ENCODE measurements at places on chromosomes 3 and 15.

- DNase-seq: no peak
Measured at GRCh38 chr3:56990641-56991015, 69.8 kb upstream of the SPATA12 start.

GRCh38 chr3:49255718-49256511 lies 21.1 kb downstream of the C3orf62 start:
- DNase-seq: no peak

- no peak for DNase-seq
Measured at GRCh38 chr15:77865106-77865610, 212.4 kb downstream of the TBC1D2B start.

- DNase-seq: no peak
Measured at GRCh38 chr3:188298585-188298984, 144.6 kb downstream of the LPP start.

DNA sequence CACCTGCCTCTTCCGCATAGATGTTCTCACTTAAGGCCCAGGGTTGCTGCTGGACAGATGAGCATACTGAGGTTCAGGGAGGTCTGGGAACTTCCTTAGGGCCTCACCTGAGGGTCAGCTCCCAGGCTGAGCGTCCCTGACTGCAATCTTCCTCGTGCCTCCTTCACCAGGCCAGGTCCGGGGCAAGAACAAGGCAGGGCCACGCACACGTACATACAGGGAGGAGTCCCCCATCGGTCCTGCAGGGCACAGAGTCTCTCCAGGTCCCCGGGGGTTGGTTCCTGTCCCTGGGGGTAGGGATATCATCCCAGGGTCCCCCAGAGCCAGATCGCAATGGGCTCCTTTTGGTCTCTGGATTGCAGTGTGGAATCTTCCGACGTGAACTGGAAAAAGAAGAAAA lies 130.1 kb downstream of the LRRK1 start:
- DNase-seq: no peak

DNA sequence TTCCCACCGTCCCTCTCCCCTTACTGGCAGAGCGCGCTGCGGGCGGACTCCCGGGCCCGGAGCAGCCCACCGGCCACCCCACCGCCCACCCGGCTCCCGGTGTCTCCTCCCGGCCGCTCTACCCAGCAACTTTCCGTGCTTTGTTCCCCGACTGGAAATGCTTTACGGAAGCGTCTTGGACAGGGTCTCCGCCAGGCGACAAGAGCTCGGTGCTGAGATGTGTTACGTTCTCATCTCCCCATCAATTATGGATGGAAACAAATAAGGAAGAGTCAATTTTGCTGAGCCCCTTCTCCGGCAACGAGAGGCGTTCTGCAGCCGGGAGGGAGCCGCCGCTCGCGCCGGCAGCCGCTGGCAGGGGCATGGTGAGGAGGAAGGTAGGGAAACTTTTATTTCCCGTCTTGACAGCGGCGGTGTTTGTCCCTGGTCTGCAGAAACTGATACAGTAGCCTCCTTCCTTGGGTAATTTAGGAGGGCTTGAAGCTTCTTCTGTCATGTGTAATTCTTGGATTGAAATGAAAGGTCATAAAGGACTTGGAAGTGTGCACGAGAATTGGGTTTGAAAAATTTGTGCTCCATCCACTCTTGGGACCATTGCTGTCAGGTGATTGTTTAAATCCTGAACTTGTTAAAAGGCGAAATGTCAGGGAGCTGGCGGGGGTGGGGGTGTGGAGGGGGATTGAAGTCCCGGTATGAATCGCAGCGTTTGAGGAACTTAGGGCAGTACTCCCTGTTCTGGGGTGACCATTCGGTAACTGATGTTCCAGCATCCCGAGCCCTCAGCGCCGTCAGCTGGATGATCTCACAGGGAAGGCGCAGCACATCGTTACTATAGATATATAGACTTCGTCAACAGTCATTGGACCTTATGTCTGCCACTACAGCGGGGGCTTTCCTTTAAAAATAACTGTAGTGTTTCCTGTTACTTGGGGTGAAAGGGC lies 1.5 kb downstream of the SEMA6D start:
- DNase-seq: no peak

GRCh38 chr3:20186600-20187004 lies 596 bp upstream of the SGO1 start:
- DNase-seq: no peak

GRCh38 chr15:40242601-40243000 lies 3.7 kb downstream of the PAK6 start:
- DNase-seq: no peak

GRCh38 chr3:170746175-170746942 lies 123.6 kb downstream of the RPL22L1 start:
- no peak for DNase-seq

GRCh38 chr3:14128724-14129123 lies 3.9 kb downstream of the TMEM43 start:
- DNase-seq: no peak

- no peak for DNase-seq
Measured at GRCh38 chr15:40204100-40204499, 34.8 kb upstream of the PAK6 start.

DNA sequence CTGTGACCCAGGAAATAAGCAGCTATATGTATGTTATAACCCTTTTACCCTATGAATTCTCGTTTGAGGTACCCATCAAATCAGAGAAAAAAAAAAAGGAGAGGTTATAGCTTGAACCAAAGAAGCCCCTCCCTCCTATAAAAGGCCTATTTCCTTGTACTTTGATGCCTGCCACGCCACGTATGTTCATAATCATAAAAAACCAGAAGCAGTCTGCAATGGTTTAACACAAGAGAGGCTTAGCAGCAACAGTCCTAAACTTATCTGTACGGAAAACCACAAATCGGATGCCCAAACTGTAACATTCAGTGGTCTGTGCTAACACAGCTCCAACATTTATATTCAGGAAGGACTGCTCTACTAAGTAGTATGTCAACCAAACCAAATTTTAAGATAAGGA lies 21.2 kb downstream of the CCR8 start:
- DNase-seq: no peak

DNA sequence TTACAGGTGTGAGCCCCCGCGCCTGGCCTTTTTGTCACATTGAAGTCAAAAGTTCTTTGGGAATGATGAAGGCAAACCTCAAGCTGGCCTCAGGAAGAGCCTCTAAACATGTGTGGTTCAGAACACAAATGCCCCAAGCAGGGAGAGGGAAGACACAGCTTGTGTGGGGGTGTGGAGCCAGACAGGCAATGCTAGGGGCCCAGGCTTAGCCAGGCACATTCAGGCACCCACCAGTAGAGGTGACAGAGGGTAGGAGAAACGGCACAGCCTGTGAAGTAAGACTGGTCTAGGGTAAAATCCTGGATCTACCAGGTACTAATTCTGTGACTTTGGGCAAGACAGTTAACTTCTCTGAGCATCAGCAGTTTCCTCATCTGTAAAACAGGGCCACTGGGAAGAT lies 3.5 kb downstream of the HDC start:
- DNase-seq: peak; percentile 18

DNA sequence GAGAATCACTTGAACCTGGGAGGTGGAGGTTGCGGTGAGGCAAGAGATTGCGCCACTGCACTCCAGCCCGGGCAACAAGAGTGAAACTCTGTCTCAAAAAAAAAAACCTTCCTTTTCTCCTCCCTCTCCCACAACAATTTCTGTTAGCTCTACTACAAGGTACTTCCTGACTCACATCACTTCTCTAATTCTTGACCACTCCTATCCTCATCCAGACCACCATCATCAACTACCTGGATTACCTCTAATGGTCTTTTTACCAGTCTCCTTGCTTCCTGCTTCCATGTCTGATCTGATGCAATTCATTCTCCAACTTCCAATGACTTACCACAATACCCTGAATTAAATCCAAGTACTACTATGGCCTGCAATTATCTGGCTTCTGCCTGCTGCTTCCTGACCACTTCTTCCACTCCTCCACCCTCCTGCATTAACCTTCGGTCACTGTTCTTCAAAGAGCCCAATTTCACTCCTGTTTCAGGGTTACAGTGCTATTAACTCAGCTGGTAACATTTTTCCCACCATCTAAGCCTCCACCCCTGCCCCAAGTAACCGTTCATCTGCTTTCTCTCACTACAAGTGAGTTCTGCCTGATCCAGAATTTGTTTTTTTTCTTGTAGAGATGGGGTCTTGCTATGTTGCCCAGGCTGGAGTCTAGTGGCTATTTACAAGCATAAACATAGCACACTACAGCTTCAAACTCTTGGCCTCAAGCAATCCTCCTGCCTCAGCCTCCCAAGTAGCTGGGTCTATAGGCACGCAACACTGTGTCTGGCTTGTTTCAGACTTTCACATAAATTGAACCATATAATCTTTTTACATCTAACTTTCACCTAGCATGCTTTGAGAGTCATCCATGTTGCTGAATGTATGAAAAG lies 27.8 kb downstream of the DCAF1 start:
- no peak for DNase-seq

- DNase-seq: peak; percentile 32
Measured at GRCh38 chr15:38555686-38556334, 8.8 kb downstream of the RASGRP1 start.

DNA sequence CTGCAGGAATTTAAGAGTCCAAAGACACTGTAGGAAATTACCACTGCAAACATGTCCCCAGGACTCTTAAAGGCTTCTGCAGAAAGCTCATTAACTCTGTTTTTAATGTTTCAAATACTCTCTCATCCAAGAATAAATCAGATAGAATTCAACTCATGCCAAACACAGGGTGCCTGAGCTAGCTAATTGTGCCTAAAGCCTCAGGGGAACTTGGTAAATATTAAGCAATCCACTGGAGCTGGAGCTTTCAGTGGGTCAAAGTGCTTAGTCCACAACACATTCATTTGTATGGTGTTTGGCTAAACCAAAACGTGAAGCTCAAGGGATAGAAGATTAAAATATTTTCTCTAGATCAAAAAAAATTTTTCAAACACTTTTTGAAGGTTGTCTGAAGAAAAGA lies 131.4 kb downstream of the THRB start:
- no peak for DNase-seq

GRCh38 chr15:39511000-39511915 lies 69.6 kb upstream of the THBS1 start:
- DNase-seq: no peak

DNA sequence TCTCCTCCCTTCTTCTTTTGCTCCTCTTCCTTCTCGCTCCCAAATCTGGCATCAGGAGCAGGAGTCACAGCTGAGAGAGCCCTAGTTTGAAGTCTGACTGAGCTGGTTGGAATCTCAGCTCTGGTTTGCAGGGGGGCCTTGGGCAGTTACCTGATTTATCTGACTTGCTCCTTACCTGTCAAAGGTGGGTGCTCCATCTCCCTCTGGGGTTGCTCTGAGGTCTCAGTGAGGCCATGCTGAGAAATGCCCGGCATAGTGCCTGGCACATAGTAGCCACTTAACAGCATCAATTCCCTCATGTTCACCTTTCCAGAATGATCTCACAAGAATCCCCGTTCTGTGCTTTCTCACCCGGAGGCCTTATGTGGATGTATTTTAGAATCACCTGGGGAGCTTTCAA lies 121.2 kb upstream of the CTDSPL start:
- no peak for DNase-seq

- no peak for DNase-seq
Measured at GRCh38 chr3:51715977-51716294, 9.1 kb downstream of the GRM2 start.

DNA sequence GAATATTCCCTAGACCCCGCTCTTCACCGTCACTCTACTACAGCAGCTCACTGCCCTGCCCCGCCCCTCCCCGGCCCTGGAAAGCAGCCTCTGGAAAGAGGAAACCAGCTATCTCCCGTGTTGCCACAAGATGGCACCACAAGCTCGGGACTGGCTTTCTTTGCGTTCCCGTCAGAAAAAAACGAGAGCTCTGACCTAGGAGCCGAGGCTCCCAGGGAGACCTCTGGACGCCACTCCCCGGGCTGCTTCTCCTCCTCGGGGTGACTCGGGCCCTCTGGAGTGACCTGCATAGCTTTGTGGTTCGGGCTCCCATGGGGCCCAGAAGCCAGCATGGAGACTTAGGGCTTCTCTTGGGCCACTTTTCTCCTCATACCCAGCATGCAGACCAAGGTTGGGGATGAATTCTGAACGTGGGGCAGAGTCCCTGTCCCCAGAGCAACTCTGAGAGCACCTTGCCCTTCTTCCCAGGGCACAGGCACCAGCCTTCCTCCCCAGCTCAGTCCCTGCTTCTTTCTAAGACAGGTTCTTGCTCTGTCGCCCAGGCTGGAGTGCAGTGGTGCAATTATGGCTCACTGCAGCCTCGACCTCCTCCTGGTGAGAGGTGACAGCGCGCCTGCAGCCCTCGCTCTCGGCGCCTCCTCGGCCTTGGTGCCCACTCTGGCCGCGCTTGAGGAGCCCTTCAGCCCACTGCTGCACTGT lies 19.0 kb downstream of the STOML1 start:
- DNase-seq: peak; percentile 81

GRCh38 chr3:67943546-67943945 lies 289.1 kb upstream of the SUCLG2 start:
- DNase-seq: no peak

- DNase-seq: no peak
Measured at GRCh38 chr15:77682564-77682963, 49.9 kb upstream of the LINGO1 start.

DNA sequence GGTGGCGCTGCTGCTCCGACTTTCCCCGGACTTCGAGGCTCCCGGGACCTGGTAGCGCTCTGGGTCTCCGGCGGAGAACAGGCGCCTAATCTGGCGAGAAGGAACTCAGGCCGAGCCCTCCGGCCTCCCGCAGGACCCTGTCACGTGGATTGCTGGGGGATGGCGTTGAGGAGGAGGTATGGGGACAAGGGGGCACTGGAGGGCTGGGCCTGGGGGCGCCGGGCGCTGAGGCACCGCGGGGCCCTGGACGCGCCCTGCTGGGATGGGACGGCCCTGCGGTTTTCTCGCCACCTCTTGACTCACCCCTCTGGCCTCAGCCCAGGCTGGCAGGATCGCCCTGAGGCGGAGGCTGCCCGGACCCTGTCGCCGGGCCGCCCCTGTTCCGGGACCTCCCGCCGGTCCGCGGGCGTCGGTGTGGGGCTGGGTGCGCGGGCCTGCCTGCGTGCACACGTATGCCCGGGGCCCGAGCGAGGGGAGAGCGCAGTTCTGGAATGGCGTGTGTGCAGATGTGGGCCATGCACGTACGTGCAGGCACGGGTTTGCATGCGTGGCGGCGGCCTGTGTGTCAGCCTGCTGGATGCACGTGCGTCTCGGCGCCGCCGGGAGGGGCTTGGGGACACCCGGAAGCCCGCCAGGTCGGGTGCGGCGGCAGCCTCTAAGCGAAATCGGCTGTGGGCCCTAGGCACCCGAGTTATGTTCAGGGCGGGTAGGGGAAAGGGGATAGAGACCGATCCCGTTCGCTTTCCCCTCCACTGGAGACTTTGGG lies 752 bp downstream of the C15orf39 start:
- peak; percentile 87 for DNase-seq

GRCh38 chr3:33597257-33597689 lies 120.8 kb downstream of the CLASP2 start:
- DNase-seq: no peak

GRCh38 chr15:75508840-75509532 lies 57.5 kb upstream of the SIN3A start:
- DNase-seq: peak; percentile 4

GRCh38 chr3:51817375-51817774 lies 38.3 kb upstream of the IQCF6 start:
- no peak for DNase-seq
